A549 treated with CORT108297 at 1 μM for 4 hours (cell line): ENCODE measurements at places on chromosomes 3 and 15. TPM values are rescaled to one million over a fixed set of nuclear protein-coding genes. Genes with fewer than 3 reads are reported as not detected.

Gene CHRNB4
- 0.76 to 1.3 TPM (median 1.0 TPM) in 5 replicates for total RNA-seq

Gene GCSAM
- total RNA-seq = not detected in 5 replicates

Gene KBTBD13
- total RNA-seq = not detected in 5 replicates

Gene THAP10
- 5.0 to 6.4 TPM (median 5.7 TPM) in 5 replicates for total RNA-seq

Gene GABRB3
- 59.5 to 88.1 TPM (median 75.3 TPM) in 5 replicates for total RNA-seq

Gene C2CD4A
- 0.05 to 0.11 TPM (median 0.07 TPM) in 5 replicates for total RNA-seq

Gene SPTBN5
- total RNA-seq = 0.17 to 0.27 TPM (median 0.24 TPM) in 5 replicates

Gene EOMES
- total RNA-seq = 0.95 to 1.6 TPM (median 1.1 TPM) in 5 replicates

Gene TM4SF1
- total RNA-seq = 1,236 to 1,908 TPM (median 1,489 TPM) in 5 replicates

Gene AHSG
- total RNA-seq = 0.05 to 0.09 TPM in 2 of 5 replicates, not detected in the others

Gene CHRFAM7A
- 4.5 to 7.5 TPM (median 7.2 TPM) in 5 replicates for total RNA-seq

Gene GPR27
- 2.7 to 3.6 TPM (median 3.1 TPM) in 5 replicates for total RNA-seq

Gene ROPN1
- total RNA-seq = not detected in 5 replicates

Gene TMEM40
- 0.08 to 0.73 TPM (median 0.32 TPM) in 5 replicates for total RNA-seq

Gene OSBPL10
- 13.0 to 21.0 TPM (median 17.5 TPM) in 5 replicates for total RNA-seq

Gene TEX55
- total RNA-seq = not detected in 5 replicates

Gene DNAH12
- total RNA-seq = 0.03 to 0.15 TPM (median 0.13 TPM) in 5 replicates

Gene SCN11A
- total RNA-seq = 0.01 TPM in 2 of 5 replicates, not detected in the others

Gene EPHB3
- 0.29 to 0.50 TPM (median 0.30 TPM) in 5 replicates for total RNA-seq

Gene SLC2A2
- total RNA-seq = not detected in 5 replicates

Gene NOX5
- total RNA-seq = 0.10 to 0.30 TPM (median 0.24 TPM) in 5 replicates

Gene CHRNA3
- 0.32 to 0.68 TPM (median 0.43 TPM) in 5 replicates for total RNA-seq

Gene FHIT
- 0.39 to 1.1 TPM (median 0.72 TPM) in 5 replicates for total RNA-seq

Gene MYRIP
- total RNA-seq = 0.03 to 0.04 TPM in 2 of 5 replicates, not detected in the others

Gene SYNPR
- not detected in 5 replicates for total RNA-seq

Gene DNAJB8
- total RNA-seq = not detected in 5 replicates

Gene ADCY5
- total RNA-seq = 0.10 to 0.55 TPM (median 0.18 TPM) in 5 replicates

Gene DISP2
- 1.1 to 1.9 TPM (median 1.7 TPM) in 5 replicates for total RNA-seq

Gene SLC9C1
- total RNA-seq = not detected in 5 replicates

Gene GNAT1
- total RNA-seq = 0.06 TPM in 1 of 5 replicates, not detected in the others

Gene FGF12
- total RNA-seq = 0.51 to 0.69 TPM (median 0.60 TPM) in 5 replicates

Gene C3orf22
- total RNA-seq = not detected in 5 replicates

Gene ZNF662
- total RNA-seq = not detected in 5 replicates

Gene IL17RE
- 1.1 to 1.3 TPM (median 1.1 TPM) in 5 replicates for total RNA-seq
